ENCODE measurements at places on chromosomes 1 and 21. TPM values are rescaled to one million over a fixed set of nuclear protein-coding genes. Genes with fewer than 3 reads are reported as not detected.

Gene CFHR5
- not detected for total RNA-seq

Gene S100B
- total RNA-seq = 2.4 TPM

Gene FAM78B
- total RNA-seq = 1.2 TPM

Gene SYCP1
- total RNA-seq = not detected

Gene GIPC2
- 33.1 TPM for total RNA-seq

Gene RIIAD1
- total RNA-seq = 0.44 TPM

Gene IFI44L
- total RNA-seq = 12.4 TPM

Gene L1TD1
- total RNA-seq = 0.65 TPM

Gene RNF2
- 23.5 TPM for total RNA-seq

Gene LRRC8C
- total RNA-seq = 33.0 TPM

Gene FCRL6
- total RNA-seq = not detected

Gene PCP4
- 1.00 TPM for total RNA-seq

Gene UTP25
- total RNA-seq = 11.0 TPM

Gene PPP2R5A
- total RNA-seq = 22.5 TPM

Gene SPAG17
- 0.94 TPM for total RNA-seq

Gene PTPN7
- 2.5 TPM for total RNA-seq

Gene SOD1
- 530 TPM for total RNA-seq

Gene REN
- 0.95 TPM for total RNA-seq

Gene COL11A1
- total RNA-seq = 61.9 TPM

Gene DUSP23
- 52.5 TPM for total RNA-seq

Gene HSF2BP
- not detected for total RNA-seq

Gene LRRC53
- total RNA-seq = not detected

Gene GBP7
- total RNA-seq = 0.27 TPM

Gene HUNK
- total RNA-seq = 0.17 TPM

Gene PRELP
- total RNA-seq = 16.5 TPM

Gene STUM
- 0.28 TPM for total RNA-seq

Gene DISC1
- 7.1 TPM for total RNA-seq

Gene NPHS2
- total RNA-seq = not detected

Gene JAM2
- total RNA-seq = 11.7 TPM

Gene WLS
- 51.2 TPM for total RNA-seq

Gene F11R
- 43.0 TPM for total RNA-seq

Gene GPR3
- not detected for total RNA-seq

Gene VASH2
- total RNA-seq = not detected

Gene KRTAP11-1
- total RNA-seq = not detected
